Bronchial smooth muscle cell (primary cell): ENCODE measurements at places on chromosomes 11 and 22. TPM values are rescaled to one million over a fixed set of nuclear protein-coding genes. Genes with fewer than 3 reads are reported as not detected.

The TMEM151A gene
- 0.09 and 0.16 TPM in 2 replicates for total RNA-seq

The KRTAP5-7 gene
- total RNA-seq, result under 0.01 TPM in 1 of 2 replicates, not detected in the other

The JHY gene
- 0.60 and 2.2 TPM in 2 replicates for total RNA-seq

The POLD3 gene
- 5.9 and 7.4 TPM in 2 replicates for total RNA-seq

The PDGFB gene
- total RNA-seq, result 0.16 and 0.43 TPM in 2 replicates

The ETS1 gene
- total RNA-seq, result 17.0 and 20.1 TPM in 2 replicates

The ALKBH8 gene
- total RNA-seq, result 6.0 and 6.4 TPM in 2 replicates

The RNF121 gene
- total RNA-seq, result 33.4 and 44.8 TPM in 2 replicates

The ALDH3B1 gene
- total RNA-seq, result 5.2 and 13.6 TPM in 2 replicates

The KDM4E gene
- total RNA-seq, result under 0.01 TPM in 1 of 2 replicates, not detected in the other

The ACP2 gene
- 9.5 and 12.1 TPM in 2 replicates for total RNA-seq

The SPDYC gene
- total RNA-seq, result not detected in 2 replicates

The CECR2 gene
- total RNA-seq, result not detected in 2 replicates

The GPHA2 gene
- not detected in 2 replicates for total RNA-seq

The PICALM gene
- 143 and 192 TPM in 2 replicates for total RNA-seq

The CSRP3 gene
- not detected in 2 replicates for total RNA-seq

The FREY1 gene
- total RNA-seq, result 1.2 and 2.2 TPM in 2 replicates

The DDX6 gene
- total RNA-seq, result 112 and 125 TPM in 2 replicates

The CASP4 gene
- total RNA-seq, result 94.9 and 107 TPM in 2 replicates

The C22orf42 gene
- total RNA-seq, result not detected in 2 replicates

The DNHD1 gene
- 6.1 and 6.4 TPM in 2 replicates for total RNA-seq

The ART1 gene
- not detected in 2 replicates for total RNA-seq

The SLC5A4 gene
- total RNA-seq, result not detected in 2 replicates

The EI24 gene
- total RNA-seq, result 71.8 and 84.2 TPM in 2 replicates

The LRRC74B gene
- total RNA-seq, result under 0.01 TPM in 2 replicates

The GSTT2B gene
- total RNA-seq, result 1.4 and 3.2 TPM in 2 replicates

The PUS3 gene
- 11.3 and 12.8 TPM in 2 replicates for total RNA-seq

The CTSF gene
- 28.1 and 42.4 TPM in 2 replicates for total RNA-seq

The RAG2 gene
- total RNA-seq, result not detected in 2 replicates

The GRIA4 gene
- total RNA-seq, result under 0.01 TPM in 1 of 2 replicates, not detected in the other

The CD6 gene
- not detected in 2 replicates for total RNA-seq

The ZW10 gene
- 11.6 and 14.8 TPM in 2 replicates for total RNA-seq

The OR52N4 gene
- 0.17 TPM in 1 of 2 replicates, not detected in the other for total RNA-seq
